ENCODE measurements at places on chromosomes 12 and 14.

- DNase-seq = no peak
These were observed 12.1 kb downstream of the CCDC63 start for GRCh38 chr12:110858848-110859247.

DNA sequence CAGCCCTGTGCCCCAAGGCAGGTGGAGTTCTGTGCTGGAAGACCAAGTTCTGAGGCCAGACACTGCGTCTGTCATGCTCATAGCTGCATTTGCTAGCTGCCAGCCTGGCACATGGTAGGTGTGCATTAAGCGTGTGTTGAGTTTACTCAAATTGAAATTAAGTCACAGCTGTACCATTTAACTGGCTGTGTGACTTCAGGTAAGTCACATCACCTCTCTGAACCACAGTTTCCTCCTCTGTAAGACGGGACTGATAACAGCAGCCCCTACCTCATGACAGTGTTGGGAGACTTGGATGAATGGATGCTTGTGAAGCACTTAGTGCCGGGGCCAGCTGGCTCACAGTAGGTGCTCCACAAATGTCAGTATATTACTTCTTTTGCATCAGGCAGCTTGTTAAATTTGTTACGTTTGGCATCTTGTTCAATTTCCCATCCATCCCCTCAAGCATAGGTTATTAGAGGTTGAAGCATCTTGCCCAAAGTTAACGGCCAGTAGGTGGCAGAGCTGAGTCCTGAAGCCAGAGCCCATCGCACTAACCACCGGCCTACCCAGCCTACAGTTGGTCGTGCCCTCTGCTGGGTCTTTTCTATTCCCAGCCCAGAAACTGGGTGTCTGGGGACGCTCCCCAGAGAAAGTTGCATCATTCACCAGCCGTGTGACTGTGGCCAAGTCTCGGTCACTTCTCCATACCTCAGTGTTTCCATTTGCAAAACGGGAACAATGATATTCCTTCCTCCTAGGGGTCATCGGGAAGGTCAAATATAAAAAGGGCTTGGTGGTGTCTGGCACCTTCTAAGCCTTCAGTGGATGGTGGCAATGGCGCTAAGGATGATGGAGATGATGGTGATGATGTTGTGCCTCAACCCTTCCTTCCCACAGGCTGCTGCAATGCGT is 4.5 kb downstream of the DAO start:
- no peak for DNase-seq

- DNase-seq = no peak
These were observed 335.7 kb downstream of the BMP4 start for GRCh38 chr14:53620890-53621289.

- DNase-seq = no peak
These were observed 660.8 kb downstream of the TMEM121 start for GRCh38 chr14:106187216-106187615.

- DNase-seq = no peak
These were observed 225.2 kb downstream of the FUT8 start for GRCh38 chr14:65637780-65638179.

- no peak for DNase-seq
These were observed 273.0 kb downstream of the FUT8 start for GRCh38 chr14:65685572-65685971.

GRCh38 chr12:49866859-49867569 is 24.1 kb upstream of the BCDIN3D start:
- DNase-seq = no peak

DNA sequence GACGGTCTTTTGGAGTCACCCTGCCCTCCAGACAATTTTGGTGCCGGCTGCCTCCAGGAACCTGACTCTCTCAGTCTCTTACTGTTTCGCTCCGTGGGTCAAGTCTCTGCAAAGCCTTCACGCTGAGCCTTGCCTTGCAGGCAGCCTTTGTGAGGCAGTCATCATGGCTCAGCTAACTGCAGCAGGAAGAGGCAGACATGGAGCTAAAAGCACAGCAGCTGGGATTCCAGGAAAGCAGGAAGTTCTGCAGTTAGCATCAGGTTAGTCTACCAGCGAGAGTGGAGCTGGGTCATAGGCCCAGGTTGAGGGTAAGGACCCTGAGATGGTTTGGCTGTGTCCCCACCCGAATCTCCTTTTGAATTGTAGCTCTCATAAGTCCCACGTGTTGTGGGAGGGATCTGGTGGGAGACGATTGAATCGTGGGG is 305.4 kb downstream of the PCNX1 start:
- no peak for DNase-seq

DNA sequence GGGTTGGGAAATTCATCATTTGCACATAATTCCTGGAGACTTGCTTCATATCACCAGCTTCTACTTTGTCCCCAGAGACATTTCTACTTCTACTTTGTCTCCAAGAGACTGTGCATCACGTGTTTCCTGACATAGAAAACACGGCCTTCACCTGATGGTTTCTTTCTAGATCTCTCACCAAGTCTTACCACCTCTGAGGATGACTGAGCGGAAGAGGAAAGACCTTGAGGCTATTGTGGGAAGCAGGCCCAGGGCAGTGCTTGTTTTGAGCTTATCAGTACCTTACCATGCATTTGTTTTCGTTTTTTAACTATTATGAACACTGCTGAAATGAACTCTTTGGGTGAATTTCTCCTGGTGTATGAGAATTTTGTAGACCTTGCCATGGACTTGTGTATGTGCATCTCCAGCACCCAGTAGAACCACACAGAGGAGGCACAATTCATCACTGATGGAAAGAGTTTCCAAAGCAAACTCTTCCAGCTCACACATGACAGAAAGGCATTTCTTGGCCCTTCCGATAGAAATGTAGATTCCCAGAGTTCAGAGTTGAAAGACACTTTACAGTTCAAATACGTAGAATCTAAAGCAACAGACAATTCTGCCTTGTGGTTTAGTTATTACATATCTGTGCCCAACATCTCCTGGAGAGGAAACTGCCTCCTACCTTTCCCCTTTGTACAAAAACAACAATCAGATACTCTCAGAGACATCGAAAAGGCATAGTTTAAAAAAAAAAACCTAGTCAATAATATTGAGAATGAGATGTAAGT is 434.7 kb downstream of the FUT8 start:
- no peak for DNase-seq

- DNase-seq = no peak
These were observed 26.4 kb upstream of the SLC7A8 start for GRCh38 chr14:23209651-23210423.

- no peak for DNase-seq
These were observed 99.6 kb upstream of the FOXG1 start for GRCh38 chr14:28666961-28667360.

GRCh38 chr12:50230217-50230616 is 53.1 kb downstream of the LIMA1 start:
- no peak for DNase-seq

- no peak for DNase-seq
These were observed 22.4 kb upstream of the PPM1H start for GRCh38 chr12:62957233-62957953.

DNA sequence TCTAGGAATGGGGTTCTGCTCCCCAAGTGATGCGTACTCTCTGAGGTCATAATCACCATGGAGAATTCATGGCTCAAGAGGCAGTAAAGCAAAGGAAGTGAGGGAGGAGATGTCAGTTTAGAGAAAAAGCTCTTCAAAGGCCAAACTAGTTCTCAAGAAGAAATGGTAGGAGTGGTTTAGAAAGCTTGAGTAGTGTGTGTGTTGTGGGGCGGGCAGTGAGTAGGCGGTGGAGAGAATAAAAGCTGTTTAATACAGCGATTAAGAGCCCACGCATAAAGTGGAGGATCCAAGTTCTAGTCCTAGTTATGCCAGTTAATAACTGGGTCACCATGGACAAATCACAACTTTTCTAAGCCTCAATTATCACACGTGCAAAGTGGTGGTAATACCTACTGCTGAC is 55.6 kb downstream of the PTPN21 start:
- DNase-seq = no peak

DNA sequence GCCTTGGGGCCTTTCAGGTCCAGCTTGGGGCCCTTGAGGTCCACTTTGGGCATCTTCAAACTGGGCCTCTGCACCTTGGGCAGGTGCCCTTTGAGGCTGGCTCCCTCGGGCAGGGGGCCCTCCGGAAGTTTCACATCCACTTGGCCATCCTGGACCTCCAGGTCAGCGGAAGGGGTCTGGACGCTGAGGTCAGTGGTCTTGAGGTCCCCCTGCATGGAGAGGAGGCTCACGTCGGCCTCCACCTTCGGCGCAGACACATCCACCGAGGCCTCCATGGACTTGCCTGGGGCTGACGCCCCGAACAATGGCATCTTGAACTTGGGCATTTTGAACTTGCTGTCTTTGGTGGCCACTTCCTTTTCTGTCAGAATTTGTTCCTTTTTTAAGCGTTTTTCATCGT is 25.1 kb downstream of the AHNAK2 start:
- DNase-seq = no peak

DNA sequence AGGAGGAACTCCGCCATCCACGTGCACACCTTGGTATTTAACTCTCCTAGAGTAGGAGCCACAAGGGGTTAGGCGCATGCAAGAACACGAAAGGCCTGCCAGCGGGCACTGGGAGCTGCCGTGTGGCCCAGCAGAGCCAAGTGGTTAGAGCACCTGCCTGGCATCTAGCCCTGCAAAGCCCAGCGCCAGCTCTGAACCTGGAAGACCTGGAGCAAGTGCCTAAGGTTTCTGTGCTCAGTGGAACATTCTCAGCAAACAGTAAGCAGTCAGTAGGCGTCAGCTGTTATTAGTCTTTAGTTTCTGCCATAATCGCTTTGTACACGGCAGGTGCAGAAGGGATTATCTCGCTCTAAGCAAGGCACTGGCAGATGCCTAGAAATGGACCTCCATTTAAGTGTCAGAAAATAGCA is 55.4 kb downstream of the SETD3 start:
- no peak for DNase-seq

DNA sequence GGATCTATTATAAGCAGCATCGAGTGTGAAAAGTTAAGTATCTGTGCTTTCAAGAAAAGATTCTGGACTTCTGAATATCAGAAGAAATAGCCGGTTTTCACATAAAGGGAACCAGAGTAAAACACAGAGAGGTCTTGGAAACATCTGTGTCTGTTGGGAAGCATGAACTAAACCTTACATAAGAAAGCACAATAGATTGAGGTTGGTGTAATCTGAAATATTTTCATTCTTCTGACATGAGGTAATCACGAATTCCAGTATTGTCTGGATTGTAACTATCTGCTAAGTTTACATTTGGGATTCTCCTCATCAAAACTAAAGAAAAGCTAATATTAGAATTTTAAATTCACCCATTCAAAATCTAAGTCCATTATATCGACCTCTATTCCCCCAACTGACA is 161.3 kb downstream of the CPNE8 start:
- DNase-seq = no peak

GRCh38 chr14:93082576-93083001 is 33.1 kb downstream of the ITPK1 start:
- no peak for DNase-seq

DNA sequence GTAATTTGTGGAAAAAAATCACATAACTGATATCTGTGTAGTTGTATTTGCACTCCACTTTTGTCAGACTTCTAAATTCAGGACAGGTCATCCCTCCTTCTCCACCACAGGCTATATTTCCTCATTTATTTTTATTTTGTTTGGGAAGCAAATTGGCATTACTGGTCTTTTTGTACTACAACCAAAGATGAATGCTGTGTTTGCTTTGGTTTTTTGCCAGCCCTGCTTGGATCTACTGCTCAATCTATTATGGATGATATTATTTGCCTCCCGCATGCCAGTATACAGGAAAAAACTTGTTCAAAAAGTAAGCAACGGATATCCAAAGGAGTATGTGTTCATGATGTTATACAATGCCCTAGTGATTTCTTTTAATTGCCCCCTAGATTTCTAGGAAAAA is 948.8 kb downstream of the TRHDE start:
- no peak for DNase-seq

- DNase-seq = no peak
These were observed 124.7 kb upstream of the METAP2 start for GRCh38 chr12:95349291-95349690.

- no peak for DNase-seq
These were observed 58.9 kb downstream of the GPR65 start for GRCh38 chr14:88063811-88064210.

DNA sequence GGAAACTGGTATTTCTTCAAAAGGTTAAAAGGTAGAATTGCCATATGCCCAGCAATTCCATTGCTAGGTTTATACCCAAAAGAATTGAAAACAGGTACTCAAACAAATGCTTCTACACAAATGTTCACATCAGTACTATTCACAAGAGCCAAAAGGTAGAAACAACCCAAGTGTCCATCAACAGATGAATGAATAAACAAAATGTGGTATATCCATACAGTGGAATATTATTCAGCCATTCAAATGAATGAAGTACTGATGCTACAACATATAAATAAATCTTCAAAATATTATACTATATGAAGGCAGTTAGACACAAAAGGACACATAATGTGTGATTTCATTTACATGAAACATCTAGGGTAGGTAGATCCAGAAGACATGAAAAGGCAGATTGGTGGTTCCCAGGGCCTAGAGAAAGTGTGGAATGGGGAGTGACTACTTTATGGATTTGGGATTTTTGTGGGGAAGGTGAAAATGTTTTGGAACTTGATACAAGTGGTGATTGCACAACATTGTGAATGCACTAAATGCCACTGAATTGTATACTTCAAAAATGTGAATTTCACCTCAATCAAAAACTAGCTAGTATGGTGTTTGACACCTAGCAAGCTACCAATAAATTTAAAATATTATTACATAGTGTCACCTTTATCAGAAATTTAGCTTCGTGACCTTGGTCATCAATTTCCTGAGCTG is 41.7 kb downstream of the LIN52 start:
- no peak for DNase-seq

DNA sequence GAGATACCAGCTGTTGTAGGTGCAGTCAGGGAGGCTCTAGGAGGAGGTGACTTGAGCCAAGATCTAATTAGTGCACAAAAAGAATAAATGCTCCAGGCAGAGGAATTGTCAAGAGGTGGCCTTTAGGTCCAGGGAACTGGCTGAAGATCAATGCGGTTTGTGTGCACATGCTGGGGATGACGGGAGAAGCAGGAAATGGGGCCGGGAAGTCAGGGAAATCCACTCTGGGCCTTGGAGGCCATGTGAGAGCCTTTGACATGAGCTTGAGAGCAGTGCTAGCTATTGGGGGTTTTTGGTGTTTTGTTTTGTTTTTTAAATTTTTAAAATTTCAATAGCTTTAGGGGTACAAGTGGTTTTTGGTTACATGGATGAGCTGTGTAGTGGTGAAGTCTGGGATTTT is 67.4 kb downstream of the MVK start:
- no peak for DNase-seq

- DNase-seq = no peak
These were observed 3.7 kb upstream of the NOS1 start for GRCh38 chr12:117365049-117365616.

DNA sequence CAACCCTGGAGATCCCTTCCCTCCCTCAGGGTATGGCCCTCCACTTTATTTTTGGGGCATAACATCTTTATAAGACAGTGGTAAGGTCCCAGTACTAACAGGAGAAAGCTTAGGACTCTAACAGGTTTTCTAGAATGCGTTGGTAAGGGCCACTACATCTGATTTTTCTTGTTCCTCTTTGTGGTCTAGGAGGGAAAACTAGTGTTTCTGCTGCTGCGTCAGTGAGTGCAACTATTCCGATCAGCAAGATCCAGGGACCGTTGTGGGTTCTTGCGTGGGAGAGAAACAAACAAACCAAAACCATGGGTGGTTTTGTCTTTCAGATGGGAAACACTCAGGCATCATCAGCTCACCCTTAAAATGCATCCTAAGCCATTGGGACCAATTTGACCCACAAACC is 123.6 kb upstream of the SLC16A7 start:
- no peak for DNase-seq

Measured in cortex of kidney (tissue), 1 donor.